ENCODE measurements at places on chromosomes 6 and 20. TPM values are rescaled to one million over a fixed set of nuclear protein-coding genes. Genes with fewer than 3 reads are reported as not detected.
A peak's percentile ranks its signal among the peaks of the same experiment; 100 is the strongest.

- H3K4me3 ChIP-seq: peak overlapping the region; percentile 77
- H3K27ac ChIP-seq: peak overlapping the region; percentile 89
- no peaks in the 10 kb centered on the region for H3K27me3 ChIP-seq
- no peaks in the 10 kb centered on the region for H3K36me3 ChIP-seq
- peaks cover 42% of the 10 kb centered on the region for H3K4me1 ChIP-seq
Observed at GRCh38 chr6:37143585-37143984, 26.4 kb upstream of the PIM1 start.

DNA sequence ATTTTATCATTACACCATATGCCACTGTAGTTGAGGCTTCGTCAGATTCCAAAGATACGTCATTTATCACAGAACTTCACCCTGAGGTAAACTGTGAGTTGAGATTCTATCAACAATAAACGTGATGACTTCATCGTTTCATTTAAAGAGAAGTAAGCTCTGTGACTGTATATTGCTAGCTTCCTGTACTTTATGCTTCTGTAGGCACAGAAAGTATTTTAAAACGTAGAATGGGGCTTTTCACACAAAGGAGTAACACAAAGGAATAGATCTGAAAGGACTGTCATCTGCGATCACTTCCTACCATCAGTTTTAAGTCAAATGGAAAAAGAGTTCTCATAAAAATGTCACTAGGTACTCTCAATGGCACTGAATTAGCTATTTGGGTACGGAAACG lies 234.4 kb upstream of the MCHR2 start:
- no peak for DNase-seq
- H3K27me3 ChIP-seq: no peaks in the 10 kb centered on the region
- peak overlapping the region; percentile 81 for H3K4me3 ChIP-seq
- peak overlapping the region; percentile 41 for H3K27ac ChIP-seq

LGSN gene
- not detected for total RNA-seq

- H3K4me1 ChIP-seq: no peaks in the 10 kb centered on the region
- no peaks in the 10 kb centered on the region for H3K27me3 ChIP-seq
- no peak overlapping the region for H3K27ac ChIP-seq
- no peak for DNase-seq
Observed at GRCh38 chr20:54914995-54915394, 439.6 kb downstream of the DOK5 start.

PSORS1C2 gene
- not detected for total RNA-seq

DNA sequence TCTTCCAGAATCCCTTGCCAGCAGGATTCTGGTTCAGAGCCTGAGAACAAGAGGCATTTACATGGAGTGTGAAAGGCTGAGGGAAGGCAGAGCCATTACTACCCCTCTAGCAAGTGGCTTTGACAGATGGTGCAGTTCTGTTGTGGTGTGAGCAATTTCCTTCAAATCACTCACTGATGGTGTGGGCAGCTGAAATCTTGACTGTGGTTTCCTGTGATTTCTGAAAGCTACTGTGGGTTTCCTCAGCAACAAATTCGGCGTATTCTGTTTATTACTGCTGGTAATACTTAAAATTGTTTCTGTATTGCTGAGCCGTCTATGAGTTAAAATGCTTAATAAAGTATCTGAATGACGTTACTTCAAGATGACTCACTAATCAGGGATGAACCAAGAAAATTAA lies 181.5 kb upstream of the TCF21 start:
- H3K27ac ChIP-seq: no peak overlapping the region
- H3K36me3 ChIP-seq: no peaks in the 10 kb centered on the region
- H3K4me1 ChIP-seq: no peaks in the 10 kb centered on the region
- no peak overlapping the region for H3K4me3 ChIP-seq
- no peaks in the 10 kb centered on the region for H3K27me3 ChIP-seq

- no peaks in the 10 kb centered on the region for H3K27me3 ChIP-seq
- no peak overlapping the region for H3K4me3 ChIP-seq
- DNase-seq: no peak
- H3K36me3 ChIP-seq: peaks cover 73% of the 10 kb centered on the region
- H3K27ac ChIP-seq: no peak overlapping the region
Observed at GRCh38 chr6:138943089-138943625, 44.9 kb downstream of the REPS1 start.

- H3K4me3 ChIP-seq: no peak overlapping the region
- H3K27ac ChIP-seq: no peak overlapping the region
- H3K4me1 ChIP-seq: no peaks in the 10 kb centered on the region
- H3K36me3 ChIP-seq: no peaks in the 10 kb centered on the region
- peaks cover 44% of the 10 kb centered on the region for H3K27me3 ChIP-seq
Observed at GRCh38 chr6:1363729-1364572, 25.4 kb upstream of the FOXF2 start.

- no peaks in the 10 kb centered on the region for H3K4me1 ChIP-seq
- no peak overlapping the region for H3K4me3 ChIP-seq
- no peak overlapping the region for H3K27ac ChIP-seq
- DNase-seq: no peak
Observed at GRCh38 chr20:33009214-33010132, 2.0 kb downstream of the BPIFB2 start.

DNA sequence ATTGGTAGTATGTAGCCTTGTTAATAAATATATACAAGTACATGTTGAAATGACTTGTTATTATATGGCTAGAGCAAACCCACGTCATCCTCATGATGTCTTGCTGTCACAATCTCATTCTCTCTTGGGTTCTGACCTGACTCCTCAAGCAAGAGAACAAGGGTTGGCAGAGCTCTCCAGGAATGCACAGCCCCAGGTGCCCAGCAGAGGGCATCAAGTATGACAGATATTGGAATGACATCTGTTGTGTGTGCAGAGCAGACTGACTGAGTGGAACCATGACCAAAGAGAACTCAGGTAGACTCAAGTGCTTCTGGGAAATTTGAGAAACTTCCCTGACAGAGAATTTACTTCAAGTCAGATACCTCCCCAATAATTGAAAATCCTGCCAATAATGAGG lies 90.6 kb downstream of the PAX1 start:
- H3K4me1 ChIP-seq: no peaks in the 10 kb centered on the region
- DNase-seq: no peak
- no peak overlapping the region for H3K27ac ChIP-seq
- H3K27me3 ChIP-seq: no peaks in the 10 kb centered on the region
- H3K4me3 ChIP-seq: no peak overlapping the region

- no peaks in the 10 kb centered on the region for H3K27me3 ChIP-seq
- DNase-seq: no peak
- H3K27ac ChIP-seq: no peak overlapping the region
- no peak overlapping the region for H3K4me3 ChIP-seq
- peaks cover 46% of the 10 kb centered on the region for H3K4me1 ChIP-seq
- H3K36me3 ChIP-seq: peaks cover 95% of the 10 kb centered on the region
Observed at GRCh38 chr6:149459761-149460160, 25.1 kb downstream of the ZC3H12D start.

DNA sequence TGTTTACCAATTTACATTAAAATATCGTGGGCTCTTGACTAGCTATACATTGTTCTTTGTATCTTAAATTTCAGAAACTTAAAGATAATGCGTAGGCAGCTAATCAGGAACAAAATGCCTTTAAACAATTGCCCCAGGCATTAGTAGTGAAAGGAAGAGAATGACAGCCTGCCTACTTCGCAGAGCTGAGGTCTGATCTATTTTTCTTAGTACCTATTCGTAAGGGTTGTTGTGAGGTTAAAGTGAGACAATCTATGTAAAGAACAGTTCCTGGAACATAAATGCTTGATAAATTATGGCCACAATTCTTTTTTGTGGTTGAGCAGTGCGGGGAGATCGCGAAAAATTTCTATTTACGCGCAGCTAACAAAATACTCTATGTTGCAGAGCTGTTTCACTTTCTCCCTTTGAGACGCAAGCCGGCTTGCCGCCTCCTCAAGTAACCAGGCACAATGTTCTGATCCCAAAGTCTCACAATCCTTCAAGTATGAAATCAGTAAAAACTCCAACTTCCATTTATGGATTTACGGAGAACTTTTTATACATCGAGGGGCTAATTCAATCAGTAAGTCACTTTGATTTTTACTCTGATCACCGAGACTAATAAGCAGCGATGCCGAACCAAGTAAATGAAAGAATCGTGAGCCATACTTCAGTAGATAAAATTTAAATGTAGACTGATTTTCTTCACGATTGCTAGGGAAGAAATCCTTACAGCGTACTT lies 878 bp upstream of the PNRC1 start:
- H3K27me3 ChIP-seq: no peaks in the 10 kb centered on the region
- peaks cover 29% of the 10 kb centered on the region for H3K4me1 ChIP-seq
- peak overlapping the region; percentile 95 for H3K4me3 ChIP-seq
- no peak for DNase-seq

- no peaks in the 10 kb centered on the region for H3K4me1 ChIP-seq
- H3K27ac ChIP-seq: no peak overlapping the region
- H3K36me3 ChIP-seq: no peaks in the 10 kb centered on the region
- peaks cover 14% of the 10 kb centered on the region for H3K27me3 ChIP-seq
- H3K4me3 ChIP-seq: no peak overlapping the region
Observed at GRCh38 chr20:57566399-57566798, 5.5 kb downstream of the PCK1 start.

SH3BGRL2 gene
- total RNA-seq: not detected

GCNT2 gene
- 25.9 TPM for total RNA-seq

DNA sequence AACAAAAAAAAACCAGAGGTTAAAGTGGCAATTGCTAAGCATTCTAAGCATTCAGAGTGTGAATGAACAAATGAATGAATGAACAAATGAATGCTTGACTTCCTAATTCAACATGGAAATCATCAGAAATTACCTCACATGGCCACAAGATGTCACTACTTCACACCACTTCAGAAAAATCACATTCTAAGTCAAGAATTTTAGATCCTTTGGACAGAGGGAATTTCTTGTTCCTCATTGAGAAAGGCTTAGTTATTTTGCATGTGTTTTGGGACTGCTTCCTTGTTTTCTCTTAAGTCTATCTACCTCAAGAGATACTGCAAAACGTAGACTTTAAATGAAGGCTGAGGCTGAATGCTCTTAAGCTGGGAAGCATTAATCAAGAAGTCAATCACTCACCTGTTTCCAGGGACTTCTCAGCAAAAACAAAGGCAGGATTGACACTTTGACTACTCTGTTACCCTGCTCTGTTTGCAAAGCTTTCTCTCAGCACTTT lies 120.2 kb downstream of the MBOAT1 start:
- H3K27ac ChIP-seq: no peak overlapping the region
- no peak overlapping the region for H3K4me3 ChIP-seq
- no peaks in the 10 kb centered on the region for H3K36me3 ChIP-seq
- no peaks in the 10 kb centered on the region for H3K4me1 ChIP-seq
- no peak for DNase-seq

Measured in activated B cell treated with CpG ODN at 0.5 μM for 24 hours (primary cell).